ENCODE measurements at places on chromosomes 1 and 21. TPM values are rescaled to one million over a fixed set of nuclear protein-coding genes. Genes with fewer than 3 reads are reported as not detected.

The NDUFS2 gene
- 139 TPM for total RNA-seq

The PLCH2 gene
- total RNA-seq, result 92.6 TPM

The E2F2 gene
- 0.89 TPM for total RNA-seq

The DNAJB4 gene
- 33.5 TPM for total RNA-seq

The ADORA3 gene
- total RNA-seq, result not detected

The WNT4 gene
- not detected for total RNA-seq

The INSRR gene
- total RNA-seq, result not detected

The BTBD8 gene
- 1.8 TPM for total RNA-seq

The SPRR2A gene
- 7.0 TPM for total RNA-seq

The ERI3 gene
- 70.5 TPM for total RNA-seq

DNA sequence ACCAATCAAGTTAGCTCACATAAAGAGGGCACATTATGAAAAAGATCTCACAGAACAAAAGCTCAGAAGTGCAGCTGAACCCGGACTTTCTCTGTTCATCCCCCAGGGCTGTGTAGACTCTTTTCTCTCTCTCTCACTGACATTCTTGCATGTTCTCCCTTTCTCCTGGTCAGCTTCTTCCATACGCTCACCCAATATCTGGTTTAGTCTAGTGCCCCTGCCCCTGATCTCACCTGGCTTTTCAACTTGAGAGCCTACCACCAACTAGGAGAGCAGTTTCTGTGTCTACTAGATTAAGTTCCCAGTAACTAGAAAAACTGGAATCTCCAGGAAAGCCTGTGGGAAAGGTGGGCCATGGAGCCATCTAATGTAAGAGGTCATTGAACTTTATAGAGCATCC lies 126.9 kb upstream of the GRIK3 start:
- H3K27me3 ChIP-seq, result no peaks in the 10 kb centered on the region
- no peak for DNase-seq
- H3K4me3 ChIP-seq, result no peak overlapping the region

DNA sequence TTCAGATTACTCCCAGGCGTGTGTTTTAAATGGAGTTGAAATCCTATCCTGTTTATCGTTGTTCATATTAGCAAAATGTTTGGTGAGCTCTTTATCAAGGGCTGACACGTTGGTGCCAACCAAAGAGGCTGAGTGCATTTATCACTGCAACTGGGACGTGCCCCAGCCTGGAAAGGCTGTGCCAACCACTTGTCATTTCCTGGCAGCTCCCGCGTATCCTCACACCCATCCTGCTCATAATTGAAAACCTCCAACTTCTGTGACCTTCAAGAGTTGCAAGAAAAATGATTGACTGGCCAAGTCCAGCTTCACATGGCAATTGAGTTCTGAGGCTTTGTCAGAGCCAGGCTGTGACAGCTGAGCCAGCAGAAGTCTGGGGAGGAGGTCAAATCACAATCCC lies 43.7 kb upstream of the KCNA3 start:
- no peak overlapping the region for H3K4me3 ChIP-seq
- H3K36me3 ChIP-seq, result no peaks in the 10 kb centered on the region
- no peak overlapping the region for H3K27ac ChIP-seq
- DNase-seq, result no peak

- no peaks in the 10 kb centered on the region for H3K36me3 ChIP-seq
- no peaks in the 10 kb centered on the region for H3K4me1 ChIP-seq
Observed at GRCh38 chr1:147053269-147053668, 115.1 kb downstream of the NBPF12 start.

DNA sequence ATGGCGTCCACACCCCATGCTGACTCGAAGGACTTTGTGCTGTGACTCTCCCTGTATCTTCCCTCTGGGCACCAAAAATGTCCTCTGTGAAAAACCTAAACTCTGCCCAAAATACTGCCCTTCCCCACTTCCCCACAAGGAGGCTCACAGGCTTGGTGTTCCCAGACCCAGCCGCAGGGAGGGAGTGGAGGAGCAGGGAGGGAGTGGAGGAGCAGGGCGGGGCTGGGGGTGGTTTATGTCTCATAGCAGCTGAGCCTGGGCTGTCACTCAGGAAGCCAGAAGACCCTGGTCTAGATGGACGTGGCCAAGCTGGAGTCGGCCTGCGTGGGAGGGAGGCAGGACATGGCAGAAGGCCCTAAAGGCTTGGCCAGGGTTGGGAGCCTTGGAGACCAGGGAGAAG lies 461.7 kb downstream of the PTPRU start:
- DNase-seq, result peak; percentile 80
- no peak overlapping the region for H3K4me3 ChIP-seq
- H3K27ac ChIP-seq, result no peak overlapping the region
- peaks cover 8% of the 10 kb centered on the region for H3K4me1 ChIP-seq
- no peaks in the 10 kb centered on the region for H3K36me3 ChIP-seq

DNA sequence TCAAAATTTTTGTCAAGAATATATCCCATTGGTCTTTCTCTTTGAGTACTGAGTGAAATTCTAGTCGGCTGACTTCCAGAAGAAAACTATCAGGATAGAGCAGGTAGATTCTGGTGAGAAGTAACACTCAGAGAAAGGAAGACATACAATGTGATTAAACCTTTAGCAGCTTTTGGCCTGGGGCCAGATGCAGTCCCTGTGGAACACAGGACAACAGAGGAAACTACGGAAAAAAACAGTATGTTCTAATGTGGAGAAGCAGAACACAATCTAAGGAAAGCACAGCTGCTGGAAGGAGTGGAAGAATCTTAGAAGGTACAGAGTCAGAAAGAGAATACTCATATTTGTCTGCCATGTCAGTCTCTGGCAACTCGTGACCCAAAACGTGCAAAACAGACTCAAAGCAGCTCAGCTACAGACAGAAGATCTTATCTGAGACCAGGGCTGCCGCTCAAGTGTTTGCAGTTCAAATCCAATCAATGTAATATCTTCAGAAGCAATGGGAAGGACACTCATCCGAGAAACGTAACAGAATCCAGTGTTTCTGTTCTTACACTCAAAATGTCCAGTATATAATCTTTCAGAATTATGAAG lies 283.8 kb downstream of the MRPL39 start:
- no peaks in the 10 kb centered on the region for H3K36me3 ChIP-seq
- peak; percentile 6 for DNase-seq
- no peaks in the 10 kb centered on the region for H3K27me3 ChIP-seq
- no peak overlapping the region for H3K4me3 ChIP-seq
- H3K27ac ChIP-seq, result peak overlapping the region; percentile 13

DNA sequence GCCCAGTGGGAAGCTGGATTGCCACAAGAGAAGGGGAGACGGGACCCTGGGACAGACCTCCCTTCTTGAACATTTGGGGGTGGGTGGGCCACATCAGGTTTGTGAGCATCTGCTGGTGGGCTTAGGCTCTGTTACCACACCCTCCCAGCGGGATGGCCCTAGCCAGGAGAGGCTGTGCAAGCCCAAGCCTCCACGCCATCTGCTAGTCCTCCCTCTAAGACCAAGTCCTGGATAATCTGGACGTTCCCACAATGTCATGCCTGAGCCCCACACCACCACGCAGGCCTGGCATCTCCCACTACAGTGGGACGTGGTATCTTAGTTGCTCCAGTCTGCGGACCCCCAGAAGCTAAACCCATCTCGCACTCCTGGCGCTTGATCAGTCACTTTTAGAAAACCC lies 3.7 kb upstream of the IBA57 start:
- H3K36me3 ChIP-seq, result peaks cover 13% of the 10 kb centered on the region
- no peak for DNase-seq
- H3K4me3 ChIP-seq, result peak overlapping the region; percentile 70
- peaks cover 44% of the 10 kb centered on the region for H3K4me1 ChIP-seq
- H3K27me3 ChIP-seq, result no peaks in the 10 kb centered on the region

- no peak overlapping the region for H3K4me3 ChIP-seq
- no peaks in the 10 kb centered on the region for H3K4me1 ChIP-seq
- no peak for DNase-seq
- no peak overlapping the region for H3K27ac ChIP-seq
- H3K36me3 ChIP-seq, result peaks cover 32% of the 10 kb centered on the region
Observed at GRCh38 chr1:25500694-25501093, 42.7 kb upstream of the LDLRAP1 start.

- no peaks in the 10 kb centered on the region for H3K36me3 ChIP-seq
- H3K27ac ChIP-seq, result no peak overlapping the region
- DNase-seq, result no peak
- no peaks in the 10 kb centered on the region for H3K4me1 ChIP-seq
Observed at GRCh38 chr21:33308586-33309490, 15.9 kb upstream of the IFNAR1 start.

GRCh38 chr1:219040291-219040690 lies 133.4 kb upstream of the LYPLAL1 start:
- no peak overlapping the region for H3K4me3 ChIP-seq
- H3K27me3 ChIP-seq, result no peaks in the 10 kb centered on the region
- DNase-seq, result no peak
- H3K36me3 ChIP-seq, result no peaks in the 10 kb centered on the region
- no peak overlapping the region for H3K27ac ChIP-seq
- H3K4me1 ChIP-seq, result peaks cover 5% of the 10 kb centered on the region

GRCh38 chr21:37647781-37648180 lies 268.5 kb downstream of the KCNJ6 start:
- H3K27ac ChIP-seq, result peak overlapping the region; percentile 36
- no peaks in the 10 kb centered on the region for H3K27me3 ChIP-seq
- DNase-seq, result peak; percentile 61
- H3K4me1 ChIP-seq, result peaks cover 13% of the 10 kb centered on the region
- H3K36me3 ChIP-seq, result no peaks in the 10 kb centered on the region

GRCh38 chr21:45421071-45421845 lies 16.3 kb downstream of the COL18A1 start:
- H3K4me1 ChIP-seq, result peaks cover 6% of the 10 kb centered on the region
- H3K4me3 ChIP-seq, result no peak overlapping the region
- no peak overlapping the region for H3K27ac ChIP-seq
- DNase-seq, result peak; percentile 59
- no peaks in the 10 kb centered on the region for H3K36me3 ChIP-seq

GRCh38 chr1:167503626-167504466 lies 14.5 kb downstream of the CD247 start:
- no peak overlapping the region for H3K27ac ChIP-seq
- no peaks in the 10 kb centered on the region for H3K4me1 ChIP-seq

DNA sequence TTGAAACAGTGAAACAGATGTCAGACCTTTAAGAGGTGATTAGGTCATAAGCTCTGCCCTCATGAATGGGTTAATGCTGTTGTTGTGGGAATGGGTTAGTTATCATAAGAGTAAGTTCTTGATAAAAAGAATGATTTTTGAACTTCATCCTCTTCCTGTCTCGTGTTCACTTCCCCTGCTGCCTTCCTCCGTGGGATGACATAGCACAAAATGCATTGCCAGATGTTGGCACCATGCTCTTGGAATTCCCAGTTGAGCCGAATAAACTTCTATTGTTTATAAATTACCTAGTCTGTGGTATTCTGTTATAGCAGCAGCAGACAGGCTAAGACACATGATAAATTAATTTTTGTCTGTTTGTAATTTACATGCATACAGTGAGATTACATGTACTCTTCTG lies 112.0 kb upstream of the LRRC7 start:
- H3K36me3 ChIP-seq, result peaks cover 4% of the 10 kb centered on the region
- H3K4me3 ChIP-seq, result no peak overlapping the region
- DNase-seq, result no peak
- no peaks in the 10 kb centered on the region for H3K4me1 ChIP-seq
- H3K27me3 ChIP-seq, result no peaks in the 10 kb centered on the region
- H3K27ac ChIP-seq, result no peak overlapping the region

- DNase-seq, result no peak
- peaks cover 9% of the 10 kb centered on the region for H3K4me1 ChIP-seq
- no peaks in the 10 kb centered on the region for H3K27me3 ChIP-seq
Observed at GRCh38 chr1:43447891-43448708, 5.6 kb downstream of the HYI start.

DNA sequence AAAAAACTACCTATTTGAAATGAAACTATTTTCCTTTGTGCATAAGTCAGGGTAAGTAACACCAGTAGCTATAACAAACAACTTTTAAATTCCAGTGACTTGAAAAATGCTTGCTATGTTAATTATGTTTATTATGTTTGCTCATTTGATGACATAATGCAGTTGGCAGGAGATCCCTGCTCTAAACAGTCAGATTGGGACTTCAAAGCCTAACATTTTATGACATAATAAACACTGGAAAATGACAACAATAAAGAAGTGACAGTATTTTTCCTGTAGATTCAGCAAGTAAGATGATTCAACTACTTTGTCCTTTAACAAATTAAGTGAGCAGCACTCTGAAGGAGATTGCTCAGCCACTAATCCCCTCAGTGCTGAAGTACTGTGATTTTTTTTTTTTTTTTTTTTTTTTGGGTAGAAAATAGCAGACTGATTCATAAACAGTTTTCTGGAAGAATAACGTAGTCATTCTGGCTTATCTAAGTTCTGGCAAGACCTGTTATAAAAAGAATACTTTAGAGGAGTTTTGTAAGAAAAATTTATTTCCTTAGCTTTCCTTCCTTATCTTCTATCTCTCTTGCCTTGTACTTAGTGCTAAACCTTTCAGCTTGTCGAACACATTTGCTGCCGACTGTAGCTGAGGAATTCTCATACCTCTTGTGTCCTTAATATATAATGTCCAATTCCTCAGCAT lies 207.2 kb downstream of the PTGER3 start:
- H3K27me3 ChIP-seq, result peaks cover 20% of the 10 kb centered on the region
- no peak overlapping the region for H3K27ac ChIP-seq
- no peaks in the 10 kb centered on the region for H3K36me3 ChIP-seq
- H3K4me3 ChIP-seq, result no peak overlapping the region

DNA sequence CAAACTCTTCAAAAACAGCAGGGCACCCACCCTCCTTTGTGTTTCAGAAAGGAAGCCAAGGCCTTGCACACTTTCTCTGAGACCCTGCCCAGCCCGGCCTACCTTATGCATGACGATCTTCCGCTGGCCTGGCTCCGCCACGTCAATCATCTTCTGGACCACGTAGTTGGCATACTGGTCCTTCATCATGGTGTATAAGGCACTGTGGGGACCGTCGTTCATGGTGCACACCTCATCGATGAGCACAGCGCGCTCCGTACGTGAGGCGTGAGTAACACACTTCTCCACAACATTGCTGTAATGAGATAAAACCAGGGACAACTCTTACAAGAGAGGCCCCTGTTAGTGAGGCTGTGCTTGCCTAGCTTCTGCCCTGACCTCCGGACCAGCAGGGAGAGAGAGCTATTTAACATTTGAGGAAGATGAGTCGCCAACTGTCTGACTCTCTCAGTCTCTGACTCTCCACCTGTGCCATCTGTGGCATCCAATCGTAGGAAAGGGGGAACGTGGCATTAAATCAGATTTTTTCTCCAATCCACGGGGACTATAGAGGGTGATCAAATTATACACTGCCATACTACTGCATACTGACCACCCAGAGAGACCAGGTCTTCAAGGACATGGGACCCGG lies 28.1 kb upstream of the SDC3 start:
- H3K4me3 ChIP-seq, result no peak overlapping the region
- no peak overlapping the region for H3K27ac ChIP-seq
- H3K4me1 ChIP-seq, result peaks cover 28% of the 10 kb centered on the region
- DNase-seq, result no peak

GRCh38 chr21:36980280-36981048 lies 14.0 kb upstream of the HLCS start:
- H3K4me1 ChIP-seq, result peaks cover 8% of the 10 kb centered on the region
- H3K4me3 ChIP-seq, result peak overlapping the region; percentile 59
- no peaks in the 10 kb centered on the region for H3K27me3 ChIP-seq
- H3K27ac ChIP-seq, result peak overlapping the region; percentile 22

GRCh38 chr1:172585861-172586260 lies 52.9 kb downstream of the SUCO start:
- peaks cover 54% of the 10 kb centered on the region for H3K4me1 ChIP-seq
- DNase-seq, result peak; percentile 7
- no peaks in the 10 kb centered on the region for H3K27me3 ChIP-seq
- peaks cover 33% of the 10 kb centered on the region for H3K36me3 ChIP-seq
- H3K4me3 ChIP-seq, result no peak overlapping the region

All from MCF 10A (cell line).